ENCODE measurements at places on chromosomes 16 and 17.

GRCh38 chr16:69848637-69849545 is 86.8 kb downstream of the WWP2 start:
- no peak for DNase-seq

- DNase-seq, result no peak
These were observed 629.0 kb upstream of the CDH8 start for GRCh38 chr16:62665269-62665668.

- DNase-seq, result no peak
These were observed 426.3 kb downstream of the SLC39A11 start for GRCh38 chr17:72665852-72666851.

GRCh38 chr17:12081720-12082119 is 61.0 kb downstream of the MAP2K4 start:
- no peak for DNase-seq

GRCh38 chr17:2990396-2990795 is 73.0 kb downstream of the OR1D5 start:
- no peak for DNase-seq

DNA sequence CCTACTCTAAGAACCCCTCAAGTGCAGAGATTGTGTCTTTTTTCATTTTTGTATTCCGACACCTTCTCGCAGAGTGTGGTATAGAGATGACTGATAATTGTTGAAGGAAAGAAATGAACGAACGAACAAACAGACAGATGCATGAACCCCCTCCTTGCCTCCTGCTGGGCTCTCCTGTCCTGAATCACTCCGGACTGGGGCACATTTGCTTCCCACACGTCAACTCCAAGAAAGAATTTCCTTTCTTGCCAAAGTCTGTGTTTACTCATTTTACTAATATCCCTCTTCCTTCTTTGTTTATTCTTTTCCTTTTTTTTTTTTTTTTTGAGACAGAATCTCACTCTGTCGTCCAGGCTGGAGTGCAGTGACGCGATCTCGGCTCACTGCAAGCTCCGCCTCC is 37.5 kb upstream of the BHLHA9 start:
- no peak for DNase-seq

DNA sequence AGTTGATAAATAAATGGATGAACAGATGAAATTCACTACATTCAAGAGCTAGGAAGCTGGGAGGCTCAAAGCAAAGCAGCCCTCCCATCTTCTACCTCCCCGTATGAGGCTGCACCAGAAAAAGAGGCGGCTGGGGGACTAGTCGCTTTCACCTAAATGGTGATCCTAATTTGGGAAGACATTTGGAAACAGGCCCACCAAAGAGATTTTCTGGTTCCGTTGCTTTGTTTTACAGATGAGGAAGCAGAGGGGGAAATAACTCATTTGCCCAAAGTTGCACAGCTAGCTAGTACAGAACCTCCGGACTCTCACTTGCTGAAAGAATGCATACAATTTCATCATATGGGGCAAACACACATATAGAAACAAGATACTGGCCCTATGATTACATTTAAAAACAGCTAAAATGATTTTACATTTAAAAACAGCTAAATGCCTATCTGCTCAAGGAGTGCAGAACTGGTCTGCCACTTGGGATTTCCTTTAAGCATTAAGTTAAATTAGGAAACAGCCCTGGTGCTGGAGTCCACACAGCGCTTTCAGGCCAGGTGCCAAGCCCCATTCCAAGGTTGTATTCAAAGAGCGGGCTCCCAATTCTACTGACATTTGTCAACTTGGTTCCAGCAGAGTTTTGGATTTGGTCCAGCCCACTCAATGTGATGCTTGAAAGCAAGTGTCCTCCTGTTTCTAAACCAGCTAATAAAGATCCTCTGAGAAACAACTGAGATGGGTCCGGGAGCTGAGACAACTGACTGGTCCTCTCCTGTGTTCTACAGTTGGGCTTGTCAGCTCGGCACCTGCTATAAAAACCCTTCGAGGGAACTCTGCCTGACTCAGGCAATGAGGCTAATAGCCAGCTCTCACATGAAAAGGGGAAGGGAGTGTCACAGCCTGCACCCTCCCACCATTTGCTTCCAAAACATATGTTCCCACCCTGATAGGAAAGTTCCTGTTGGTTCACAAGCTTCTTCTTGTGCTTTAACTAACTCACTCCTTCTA is 11.7 kb downstream of the ERN1 start:
- DNase-seq, result no peak

DNA sequence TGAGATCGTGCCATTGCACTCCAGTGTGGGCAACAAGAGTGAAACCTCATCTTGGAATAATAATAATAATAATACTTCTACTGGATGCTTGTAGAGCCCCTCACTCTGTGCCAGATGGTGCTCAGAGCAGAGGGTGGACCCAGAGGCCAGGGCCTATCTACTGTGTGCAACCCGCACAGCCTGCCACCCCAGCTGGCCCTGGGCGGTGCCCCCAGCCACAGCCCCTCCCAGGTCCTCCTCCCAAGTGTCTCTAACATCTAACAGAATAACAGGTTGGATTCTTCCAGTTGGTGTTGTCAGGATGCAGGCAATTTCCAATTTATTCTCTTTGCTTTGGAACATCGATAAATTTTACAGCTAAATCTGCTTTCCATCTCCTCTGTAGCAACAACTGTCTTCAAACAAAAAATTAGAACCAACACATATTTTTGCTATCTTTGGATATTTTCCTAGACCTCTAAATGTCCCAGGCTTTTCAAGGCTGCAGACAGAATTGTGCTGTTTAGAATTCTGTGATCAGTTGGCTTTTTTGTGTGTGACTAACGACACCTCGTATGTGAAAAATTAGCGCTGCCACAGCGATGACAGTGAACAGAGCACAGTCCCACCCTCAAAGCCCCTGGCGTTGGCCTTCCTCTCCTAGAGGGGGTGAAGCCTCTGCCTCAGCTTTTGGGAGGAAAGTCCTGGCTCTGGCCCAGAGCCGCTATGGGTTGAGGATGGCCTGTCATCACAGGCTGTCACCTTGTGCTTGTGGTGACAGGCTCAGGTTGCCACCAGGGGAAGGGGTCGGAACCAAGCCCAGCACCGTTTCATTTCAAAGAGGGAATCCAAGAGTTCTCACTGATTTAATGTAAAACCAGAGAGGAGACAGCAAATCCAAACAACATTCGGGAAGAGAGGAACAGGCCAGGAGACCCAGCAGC is 7.6 kb upstream of the EVPL start:
- no peak for DNase-seq

- no peak for DNase-seq
These were observed 52.1 kb upstream of the TMEM132E start for GRCh38 chr17:34527136-34527907.

- peak; percentile 79 for DNase-seq
These were observed 204.8 kb downstream of the MSI2 start for GRCh38 chr17:57461082-57461481.

DNA sequence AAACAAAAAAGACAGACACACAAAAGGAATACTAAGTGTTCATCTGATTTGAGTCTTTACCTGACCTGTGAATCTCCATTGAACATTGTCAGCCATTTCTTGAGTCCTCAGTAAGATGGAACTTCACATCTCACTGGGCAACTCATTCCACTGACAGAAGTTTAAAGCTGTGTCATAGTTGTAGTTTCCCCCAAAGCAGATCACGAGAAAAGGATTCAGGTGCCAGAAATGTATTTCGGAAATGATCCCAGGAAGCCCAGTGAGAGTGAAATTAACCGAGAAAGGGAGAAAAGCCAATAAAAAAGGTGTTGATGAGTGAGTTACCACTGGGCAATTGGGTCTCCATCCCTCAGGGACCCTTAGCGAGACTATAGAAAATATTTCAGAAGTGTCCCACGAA is 6.5 kb downstream of the CHD9 start:
- DNase-seq, result no peak

- no peak for DNase-seq
These were observed 5.9 kb upstream of the CBLN1 start for GRCh38 chr16:49287572-49287971.

DNA sequence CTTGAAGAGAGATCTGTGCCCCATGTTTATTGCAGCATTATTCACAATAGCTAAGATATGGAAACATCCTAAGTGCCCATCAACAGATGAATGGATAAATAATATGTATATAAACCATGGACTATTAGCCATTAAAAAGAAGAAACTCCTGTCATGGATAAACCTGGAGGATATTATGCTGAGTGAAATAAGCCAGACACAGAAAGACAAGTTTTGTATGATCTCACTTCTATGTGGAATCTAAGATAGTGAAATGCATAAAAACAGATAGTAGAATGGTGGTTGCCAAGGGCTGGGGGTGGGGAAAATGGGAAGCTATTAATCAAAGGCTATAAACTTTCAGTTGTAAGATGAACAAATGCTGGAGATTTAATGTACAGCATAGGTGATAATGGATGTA is 19.9 kb upstream of the HEATR6 start:
- DNase-seq, result no peak
